ENCODE measurements at places on chromosomes 2 and 18.

- DNase-seq, result no peak
These were observed 34.5 kb downstream of the KLHL29 start for GRCh38 chr2:23419171-23420090.

DNA sequence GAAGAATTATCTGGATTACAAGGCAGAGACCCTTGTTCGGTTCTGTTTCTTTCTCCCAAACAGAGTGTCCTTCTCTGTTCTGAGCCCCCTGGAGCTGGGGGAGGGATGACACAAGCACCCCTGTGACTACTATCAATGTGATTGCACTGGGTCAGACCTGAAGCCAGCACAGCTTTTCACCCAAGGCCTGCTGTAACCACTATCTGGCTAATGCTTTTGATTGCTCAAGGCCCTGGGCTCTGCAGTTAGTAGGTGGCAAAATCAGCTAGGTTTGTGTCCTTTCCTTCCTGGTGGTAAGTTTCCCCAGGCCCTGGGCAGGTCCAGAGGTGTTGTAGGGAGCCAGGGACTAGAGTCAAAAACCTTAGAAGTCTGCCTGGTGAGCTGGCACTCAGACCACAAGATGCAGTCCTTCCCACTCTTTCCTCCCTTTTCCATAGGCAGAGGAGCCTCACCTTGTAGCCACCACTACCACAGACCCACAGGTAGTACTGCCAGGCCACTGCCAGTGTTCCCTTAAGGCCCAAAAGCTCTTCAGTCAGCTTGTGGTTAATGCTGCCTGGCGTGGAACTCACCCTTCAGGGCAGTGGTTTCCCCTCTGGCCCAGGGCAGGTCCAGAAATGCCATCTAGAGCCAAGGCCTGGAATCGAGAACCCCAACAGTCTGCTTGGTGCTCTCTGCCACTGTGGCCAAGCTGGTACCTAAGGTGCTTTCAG, 83.0 kb downstream of the FAM117B start:
- no peak for DNase-seq

- no peak for DNase-seq
These were observed 123.8 kb downstream of the KCTD1 start for GRCh38 chr18:26424428-26425147.

- peak; percentile 73 for DNase-seq
These were observed 889.1 kb upstream of the GCFC2 start for GRCh38 chr2:76599732-76600368.

GRCh38 chr2:238497610-238498005, 70.9 kb downstream of the ASB1 start:
- no peak for DNase-seq

GRCh38 chr2:191846515-191847476, at the start of gene CAVIN2:
CAVIN2 (minus strand) TSS chr2:191847088; CDS start chr2:191846925, 163 bp downstream.
- no peak for DNase-seq

GRCh38 chr2:71618327-71619113, 165.2 kb downstream of the DYSF start:
- DNase-seq, result no peak

DNA sequence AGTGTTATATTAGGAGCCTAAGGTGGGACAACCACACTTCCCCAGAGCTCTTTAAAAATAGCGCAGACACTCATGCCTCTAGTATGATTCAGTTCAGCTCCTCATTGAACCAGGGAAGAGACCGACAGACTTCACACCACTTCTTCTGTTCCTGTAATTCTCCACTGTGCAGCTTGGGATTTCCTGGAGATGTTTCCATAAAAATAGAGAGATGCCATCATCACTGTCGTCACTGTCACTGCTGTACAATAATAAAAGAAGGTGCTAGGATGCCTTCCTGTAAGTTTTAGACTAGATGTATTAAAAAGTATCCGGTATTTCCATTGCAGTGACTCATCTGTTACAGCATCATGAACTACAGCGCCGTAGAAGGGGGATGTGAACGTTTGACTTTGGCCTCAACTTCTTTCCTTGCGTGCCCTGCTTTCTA, 110.9 kb downstream of the FAM210A start:
- no peak for DNase-seq

GRCh38 chr2:174013315-174013751, 48.2 kb upstream of the SP3 start:
- DNase-seq, result no peak

- no peak for DNase-seq
These were observed 37.1 kb upstream of the TNFRSF11A start for GRCh38 chr18:62287781-62288664.

GRCh38 chr2:191833356-191833755, 13.5 kb downstream of the CAVIN2 start:
- no peak for DNase-seq

GRCh38 chr2:144950899-144951560, 431.1 kb upstream of the ZEB2 start:
- no peak for DNase-seq

DNA sequence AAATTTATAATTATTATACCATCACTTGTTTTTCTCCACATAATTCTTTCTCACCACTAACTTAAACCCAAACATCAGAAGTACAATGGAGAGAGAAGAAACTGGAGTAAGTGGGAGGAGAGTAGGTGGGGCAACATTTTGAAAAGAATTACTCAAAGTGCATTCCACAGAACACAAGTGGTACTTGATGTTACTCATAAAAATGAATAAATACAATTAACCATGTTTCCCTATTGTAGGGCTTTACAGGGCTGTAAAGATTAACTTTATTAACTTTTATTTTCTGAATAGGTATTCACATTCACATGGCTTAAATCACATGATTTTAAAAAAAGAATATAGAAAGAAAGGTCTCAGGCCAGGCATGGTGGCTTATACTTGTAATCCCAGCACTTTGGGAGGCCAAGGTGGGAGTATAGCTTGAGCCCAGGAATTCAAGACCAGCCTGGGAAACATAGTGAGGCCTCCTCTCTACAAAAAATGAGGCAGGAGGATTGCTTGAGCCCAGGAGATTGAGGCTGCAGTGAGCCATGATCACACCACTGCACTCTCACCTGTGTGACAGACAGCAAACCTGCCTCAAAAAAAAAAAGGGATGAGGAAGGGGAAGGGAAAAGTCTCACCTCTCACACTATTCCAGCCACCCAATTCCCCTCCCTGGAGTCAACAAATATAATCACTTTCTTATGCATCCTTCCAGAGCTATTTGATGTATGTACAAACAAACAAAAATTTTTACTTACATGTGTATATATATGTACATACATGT, 47.1 kb downstream of the KCNG3 start:
- no peak for DNase-seq

DNA sequence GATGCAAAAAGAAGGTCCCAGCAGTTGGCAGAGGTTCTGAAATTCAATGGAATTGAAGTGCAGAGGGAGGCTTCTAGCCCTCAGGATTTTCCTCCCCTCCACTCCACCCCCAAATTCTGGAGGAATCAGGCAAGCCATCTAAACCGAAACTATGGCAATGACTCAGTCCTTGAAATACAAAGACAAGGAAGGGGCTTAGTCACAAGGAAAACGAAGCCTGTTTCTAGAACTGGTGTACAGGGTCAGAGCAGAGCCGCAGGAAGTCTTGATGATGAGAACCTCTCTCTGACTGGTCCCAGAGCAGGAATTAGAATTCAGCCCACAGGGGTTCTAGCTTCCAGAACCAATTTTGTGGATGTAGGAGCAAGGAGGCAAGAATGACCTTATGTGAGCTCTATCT, 111.7 kb upstream of the SCN1A start:
- DNase-seq, result no peak

GRCh38 chr2:105800036-105800713, 55.5 kb downstream of the NCK2 start:
- no peak for DNase-seq

GRCh38 chr2:176455816-176456291, 186.6 kb downstream of the MTX2 start:
- peak; percentile 82 for DNase-seq

- DNase-seq, result no peak
These were observed 222.9 kb downstream of the HNMT start for GRCh38 chr2:138187221-138187620.

- DNase-seq, result peak; percentile 69
These were observed 36.2 kb downstream of the CHST10 start for GRCh38 chr2:100381240-100381639.

GRCh38 chr2:30934066-30934465, 126.8 kb upstream of the CAPN13 start:
- no peak for DNase-seq

Data from DMS153 (cell line).